Bronchial epithelial cell (primary cell): ENCODE measurements at places on chromosomes 3 and 15. TPM values are rescaled to one million over a fixed set of nuclear protein-coding genes. Genes with fewer than 3 reads are reported as not detected.
A peak's percentile ranks its signal among the peaks of the same experiment; 100 is the strongest.

DNA sequence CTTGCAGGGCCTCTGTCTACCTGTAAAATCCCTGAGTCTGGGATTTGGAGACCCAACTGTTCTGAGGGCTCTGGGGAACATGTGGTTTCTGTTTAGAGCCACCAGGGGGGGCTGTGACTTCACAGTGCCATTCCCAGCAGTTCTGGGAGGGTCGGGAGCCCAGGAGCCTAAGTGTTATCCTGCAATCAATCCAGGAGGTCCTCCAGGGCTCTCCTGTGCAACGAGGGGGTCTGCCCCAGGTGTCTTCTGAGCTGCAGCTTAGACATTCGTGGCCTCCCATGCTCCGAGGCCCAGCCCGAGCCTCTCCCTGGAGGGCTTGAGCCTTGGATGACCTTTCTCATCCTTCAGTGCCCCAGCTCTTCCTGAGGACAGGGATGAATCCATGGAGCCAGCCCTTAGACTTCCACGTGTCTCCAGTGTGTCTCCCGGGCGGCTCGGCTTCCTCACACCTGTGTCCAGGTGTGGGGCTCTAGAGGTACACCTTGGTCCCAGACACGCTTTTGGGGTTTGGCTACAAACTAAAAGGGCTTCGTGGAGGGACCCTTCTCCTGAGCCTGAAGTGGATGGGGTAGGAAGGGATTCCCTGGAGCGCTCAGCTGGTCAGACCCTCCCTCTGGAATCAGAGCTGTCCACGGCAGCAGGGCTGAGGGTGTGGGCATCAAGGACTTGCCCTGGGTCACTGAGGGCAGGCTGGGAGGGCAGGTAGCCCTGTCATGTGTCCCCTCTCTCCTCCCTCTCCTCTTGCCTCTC lies 20.3 kb upstream of the ABTB1 start:
- DNase-seq: peak; percentile 28

Gene ARHGEF26
- total RNA-seq: 0.53 and 0.64 TPM in 2 replicates

Gene MAP6D1
- total RNA-seq: 0.79 and 0.90 TPM in 2 replicates

Gene TMEM108
- total RNA-seq: not detected in 2 replicates

DNA sequence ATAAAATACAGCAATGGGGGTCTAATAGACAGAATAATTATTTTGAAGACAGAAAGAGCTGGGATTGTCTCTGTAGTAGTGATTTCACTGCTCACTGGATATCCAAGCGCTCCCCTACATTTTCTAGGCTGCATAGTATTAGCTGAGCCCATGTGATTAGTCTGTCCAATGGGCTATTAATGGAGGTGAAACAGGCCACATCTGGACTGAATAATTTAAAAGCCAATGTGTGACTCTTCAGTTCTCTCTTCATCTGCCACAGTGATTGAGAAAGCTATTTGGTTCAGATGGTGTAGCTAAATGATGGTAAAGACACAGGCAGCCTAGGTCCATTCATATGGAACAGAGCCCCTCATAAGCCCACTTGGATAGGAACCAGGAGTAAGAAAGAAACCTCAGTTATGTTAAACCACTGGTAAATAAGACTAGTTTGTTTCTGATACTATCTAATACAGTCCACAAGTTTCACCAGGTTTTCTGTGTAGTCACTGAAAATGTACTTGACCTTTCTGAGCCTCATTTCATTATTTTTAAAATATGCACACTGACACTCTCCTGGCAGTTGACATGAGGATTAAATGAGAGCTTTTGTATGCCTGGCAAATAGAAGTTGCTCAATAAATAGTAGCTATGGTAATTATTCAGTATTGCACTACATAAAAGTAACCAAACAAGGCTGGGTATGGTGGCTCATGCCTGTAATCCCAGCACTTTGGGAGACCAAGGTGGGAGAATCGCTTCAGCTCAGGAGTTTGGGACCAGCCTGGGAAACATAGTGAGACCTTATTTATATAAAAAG lies 17.0 kb upstream of the STT3B start:
- no peak for DNase-seq

GRCh38 chr3:2568156-2568555 lies 469.5 kb downstream of the CNTN4 start:
- DNase-seq: no peak

- DNase-seq: no peak
Measured at GRCh38 chr3:110519071-110519470, 552.5 kb upstream of the NECTIN3 start.

GRCh38 chr3:142507241-142507640 lies 59.4 kb upstream of the XRN1 start:
- no peak for DNase-seq

GRCh38 chr3:151034303-151034702 lies 51.2 kb upstream of the MED12L start:
- DNase-seq: no peak

Gene CDV3
- total RNA-seq: 178 and 232 TPM in 2 replicates

- DNase-seq: no peak
Measured at GRCh38 chr3:9399337-9399703, 1.9 kb downstream of the SETD5 start.

DNA sequence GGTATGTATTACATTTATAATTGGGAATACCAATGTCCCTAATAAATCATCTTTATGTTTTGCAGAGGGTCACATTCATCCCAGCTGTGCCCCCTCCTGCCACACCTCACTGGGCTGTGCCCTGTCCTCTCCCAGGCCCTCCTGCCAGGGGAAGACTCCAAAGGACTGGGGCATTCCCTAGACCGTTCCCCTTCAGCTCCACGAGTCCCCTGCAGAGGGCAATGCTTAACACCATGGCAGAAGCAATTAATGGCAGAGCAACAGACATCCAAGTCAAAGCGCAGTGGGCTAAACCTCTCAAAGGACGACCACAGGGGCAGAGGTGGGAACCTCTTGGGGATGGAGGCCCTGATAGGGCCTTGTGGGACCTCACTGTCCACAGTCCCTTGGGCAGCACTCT lies 71.3 kb upstream of the SEC13 start:
- DNase-seq: no peak

Gene STAG1
- total RNA-seq: 20.9 and 26.3 TPM in 2 replicates

DNA sequence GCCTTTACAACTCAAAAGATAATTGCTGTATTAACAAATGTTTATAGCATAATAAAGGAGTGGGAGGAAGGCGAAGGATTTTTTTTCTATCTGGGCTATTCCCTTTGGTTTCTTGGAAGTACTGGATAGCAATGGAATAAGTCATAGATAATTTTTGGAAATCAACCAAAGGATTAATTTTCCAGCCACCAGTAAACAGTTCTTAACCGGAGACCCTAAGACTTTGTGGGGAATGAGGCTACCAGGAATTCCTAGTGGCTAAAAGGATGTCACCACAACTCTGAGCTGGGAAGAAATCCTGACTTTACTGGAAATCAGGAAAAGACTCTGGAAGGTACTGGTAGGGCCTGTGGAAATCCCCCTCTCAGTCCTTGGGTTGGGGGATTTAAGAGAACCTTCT lies 138.4 kb upstream of the RARB start:
- DNase-seq: no peak

DNA sequence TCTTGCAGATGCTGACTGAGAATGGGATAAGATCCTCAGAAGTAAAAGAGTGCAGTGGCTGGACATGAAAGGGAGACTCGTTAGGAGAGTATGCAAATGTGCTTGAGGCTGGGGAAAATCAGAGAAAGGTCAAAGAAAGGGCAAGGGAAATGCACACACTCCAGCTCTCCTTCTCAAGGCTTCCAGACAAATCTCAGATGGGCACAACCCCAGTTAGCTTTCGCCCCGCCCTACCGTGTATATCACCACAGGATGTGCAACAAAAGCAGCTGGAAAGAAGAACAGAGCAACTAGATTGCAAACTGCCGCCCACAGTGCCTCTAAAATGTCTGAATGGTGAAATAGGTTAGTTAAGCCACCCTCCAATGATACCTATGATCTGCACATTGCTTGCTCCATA lies 63.9 kb downstream of the CERS3 start:
- no peak for DNase-seq

GRCh38 chr3:4601892-4602291 lies 108.7 kb downstream of the ITPR1 start:
- peak; percentile 18 for DNase-seq

- no peak for DNase-seq
Measured at GRCh38 chr3:152797751-152798432, 37.0 kb upstream of the P2RY1 start.

- DNase-seq: no peak
Measured at GRCh38 chr3:57729334-57730045, 26.6 kb upstream of the SLMAP start.

DNA sequence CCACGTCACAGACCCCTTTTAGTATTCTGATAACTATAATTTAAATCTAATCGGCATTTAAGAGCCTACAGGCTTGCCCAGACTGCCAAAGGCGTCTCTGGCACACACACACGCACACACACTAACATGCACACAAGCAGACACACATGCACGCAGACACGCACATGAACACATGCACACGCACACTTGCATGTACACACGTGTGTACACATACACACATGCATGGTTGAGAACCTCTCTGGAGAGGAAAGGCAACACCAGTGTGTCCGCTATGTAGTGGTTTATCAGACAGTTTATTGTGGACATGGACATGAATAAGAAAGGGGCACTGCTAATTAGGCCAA lies 102.1 kb downstream of the FBLN2 start:
- DNase-seq: no peak
